Right lobe of liver (tissue), 6 donors: ENCODE measurements at places on chromosomes 11 and 22. TPM values are rescaled to one million over a fixed set of nuclear protein-coding genes. Genes with fewer than 3 reads are reported as not detected.

- H3K36me3 ChIP-seq, result no peaks in the 10 kb centered on the region
- no peak within 1 kb of the TSS for H3K27ac ChIP-seq
- no peak within 1 kb of the TSS for H3K4me3 ChIP-seq
- DNase-seq, result no peak
- no peaks in the 10 kb centered on the region for H3K4me1 ChIP-seq
These were observed at the start of gene NPAS4 for GRCh38 chr11:66420671-66421476. Gene NPAS4, plus strand, starts transcription at chr11:66421035. Its CDS starts 145 bp downstream, at chr11:66421180.

Gene PGA5
- 1.00 TPM for total RNA-seq

DNA sequence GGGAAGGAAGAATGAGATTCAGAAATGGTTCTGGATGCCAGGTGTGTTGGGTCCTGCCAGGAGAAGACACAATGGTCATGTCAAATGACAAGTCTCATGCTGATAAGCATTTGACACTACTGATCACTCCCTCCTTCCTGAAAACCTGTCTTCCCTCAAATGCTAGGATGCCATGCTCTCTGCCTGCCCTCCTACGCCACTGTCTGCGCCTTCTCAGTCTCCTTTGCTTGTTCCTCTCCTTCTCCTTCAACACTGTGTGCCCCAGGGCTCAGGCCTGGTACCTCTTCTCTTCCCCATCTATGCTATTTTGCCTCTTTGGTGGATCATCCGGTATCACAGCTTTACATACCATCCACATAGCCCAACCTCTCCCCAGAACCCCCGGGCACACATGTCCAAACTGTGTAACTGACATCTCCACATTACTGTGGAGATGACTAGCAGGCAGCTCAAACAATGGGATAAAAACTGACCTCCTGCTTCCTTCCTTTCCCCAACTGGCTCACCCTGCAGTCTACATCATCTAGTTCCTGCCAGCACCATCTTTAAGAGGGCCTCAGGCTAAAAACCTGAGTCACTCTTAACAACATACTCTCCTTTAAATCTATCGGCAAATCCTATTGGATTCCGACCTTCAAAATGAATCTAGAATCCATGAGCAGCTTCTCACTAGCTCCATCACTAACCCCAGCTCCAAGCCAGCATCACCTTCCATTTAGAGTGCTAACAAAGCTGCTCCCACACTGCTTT lies 8.2 kb downstream of the AP1B1 start:
- DNase-seq, result no peak
- no peak overlapping the region for H3K4me3 ChIP-seq
- H3K27ac ChIP-seq, result no peak overlapping the region
- no peaks in the 10 kb centered on the region for H3K4me1 ChIP-seq
- H3K36me3 ChIP-seq, result no peaks in the 10 kb centered on the region

- H3K27me3 ChIP-seq, result no peaks in the 10 kb centered on the region
- H3K4me1 ChIP-seq, result no peaks in the 10 kb centered on the region
- H3K4me3 ChIP-seq, result no peak overlapping the region
- H3K27ac ChIP-seq, result no peak overlapping the region
- DNase-seq, result peak; percentile 62
- H3K36me3 ChIP-seq, result no peaks in the 10 kb centered on the region
These were observed 167.0 kb downstream of the BUD13 start for GRCh38 chr11:116605543-116606459.

Gene SLC22A6
- not detected for total RNA-seq

DNA sequence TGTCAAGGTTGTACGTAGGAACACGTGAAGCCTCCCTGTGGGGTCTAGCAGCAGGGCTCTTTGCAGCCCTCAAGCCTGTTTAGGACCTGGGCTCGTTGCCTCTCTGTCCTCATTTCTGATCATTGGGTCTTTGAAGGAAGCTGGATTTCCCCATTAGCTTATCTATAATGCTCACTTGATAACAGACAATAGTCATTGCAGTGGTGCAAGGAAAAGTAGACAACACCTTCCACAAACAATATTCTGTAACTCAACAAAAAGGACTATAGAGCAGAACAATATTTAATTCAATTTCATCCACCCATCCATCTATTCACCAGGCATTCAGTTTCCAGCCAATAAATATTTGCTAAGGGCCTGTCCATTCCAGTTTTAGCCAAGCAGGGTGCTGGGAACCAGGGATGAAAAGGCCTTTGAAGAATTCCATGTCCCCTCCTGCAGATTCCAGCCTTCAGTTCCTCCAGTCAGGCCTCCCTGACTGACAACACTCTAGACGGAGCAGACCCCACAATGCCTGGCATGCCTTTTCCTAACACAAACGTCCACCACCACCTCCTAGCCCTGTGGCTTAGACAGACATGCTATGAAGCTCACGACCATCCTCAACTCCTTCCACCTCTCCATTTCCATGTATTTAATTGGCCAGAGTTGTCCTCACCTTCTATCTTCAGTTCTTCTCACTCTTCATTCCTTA lies 12.7 kb upstream of the POLD3 start:
- no peak for DNase-seq
- no peaks in the 10 kb centered on the region for H3K36me3 ChIP-seq
- no peak overlapping the region for H3K4me3 ChIP-seq
- H3K4me1 ChIP-seq, result no peaks in the 10 kb centered on the region

GRCh38 chr11:22674470-22675439 lies 8.3 kb downstream of the GAS2 start:
- H3K4me3 ChIP-seq, result peak overlapping the region; percentile 19
- no peaks in the 10 kb centered on the region for H3K27me3 ChIP-seq
- DNase-seq, result peak; percentile 82
- H3K4me1 ChIP-seq, result peaks cover 18% of the 10 kb centered on the region
- H3K27ac ChIP-seq, result peak overlapping the region; percentile 94

Gene FAM227A
- total RNA-seq, result 0.20 TPM

DNA sequence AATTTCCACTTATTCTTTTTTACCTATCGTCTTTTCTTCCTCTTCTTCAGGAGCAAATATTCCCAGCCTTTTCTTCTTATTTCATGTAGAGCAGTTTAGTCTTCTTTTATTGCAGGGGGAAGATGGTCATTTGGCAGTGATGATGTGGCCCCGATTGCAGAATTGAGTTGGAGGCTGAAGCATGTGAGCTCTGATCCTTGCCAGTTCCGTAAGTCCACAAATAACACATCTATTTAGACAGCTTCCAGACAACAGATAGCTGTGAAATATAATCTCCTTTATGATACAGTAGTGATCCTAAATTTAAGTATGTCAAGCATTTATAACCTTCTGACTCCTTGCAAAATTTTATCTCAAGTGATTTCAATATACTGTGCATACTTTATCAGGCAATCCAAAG lies 27.5 kb downstream of the REXO2 start:
- no peaks in the 10 kb centered on the region for H3K4me1 ChIP-seq
- H3K4me3 ChIP-seq, result no peak overlapping the region
- H3K27me3 ChIP-seq, result no peaks in the 10 kb centered on the region
- H3K27ac ChIP-seq, result no peak overlapping the region
- H3K36me3 ChIP-seq, result no peaks in the 10 kb centered on the region

DNA sequence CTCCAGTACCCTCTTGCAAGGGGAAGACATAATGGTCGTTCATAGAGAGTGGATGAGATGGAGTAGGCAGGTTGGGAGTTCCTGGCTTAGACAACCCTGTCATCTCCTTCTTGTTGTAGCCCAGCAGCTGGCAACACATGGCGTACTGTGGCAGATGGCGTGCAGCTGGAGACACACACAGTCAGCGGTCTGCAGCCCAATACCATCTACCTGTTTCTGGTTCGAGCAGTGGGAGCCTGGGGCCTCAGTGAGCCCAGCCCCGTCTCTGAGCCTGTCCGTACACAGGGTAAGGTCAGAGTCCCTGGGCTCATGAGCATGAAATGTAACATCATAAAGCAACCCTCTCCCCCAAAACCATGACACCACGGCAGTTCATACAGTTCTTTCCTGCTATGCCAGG lies 8.7 kb downstream of the ROBO3 start:
- peaks cover 7% of the 10 kb centered on the region for H3K4me1 ChIP-seq
- H3K27me3 ChIP-seq, result no peaks in the 10 kb centered on the region
- H3K36me3 ChIP-seq, result no peaks in the 10 kb centered on the region
- H3K4me3 ChIP-seq, result no peak overlapping the region
- H3K27ac ChIP-seq, result no peak overlapping the region
- DNase-seq, result no peak

Gene CRYBB2
- total RNA-seq, result not detected

Gene GPHA2
- not detected for total RNA-seq

DNA sequence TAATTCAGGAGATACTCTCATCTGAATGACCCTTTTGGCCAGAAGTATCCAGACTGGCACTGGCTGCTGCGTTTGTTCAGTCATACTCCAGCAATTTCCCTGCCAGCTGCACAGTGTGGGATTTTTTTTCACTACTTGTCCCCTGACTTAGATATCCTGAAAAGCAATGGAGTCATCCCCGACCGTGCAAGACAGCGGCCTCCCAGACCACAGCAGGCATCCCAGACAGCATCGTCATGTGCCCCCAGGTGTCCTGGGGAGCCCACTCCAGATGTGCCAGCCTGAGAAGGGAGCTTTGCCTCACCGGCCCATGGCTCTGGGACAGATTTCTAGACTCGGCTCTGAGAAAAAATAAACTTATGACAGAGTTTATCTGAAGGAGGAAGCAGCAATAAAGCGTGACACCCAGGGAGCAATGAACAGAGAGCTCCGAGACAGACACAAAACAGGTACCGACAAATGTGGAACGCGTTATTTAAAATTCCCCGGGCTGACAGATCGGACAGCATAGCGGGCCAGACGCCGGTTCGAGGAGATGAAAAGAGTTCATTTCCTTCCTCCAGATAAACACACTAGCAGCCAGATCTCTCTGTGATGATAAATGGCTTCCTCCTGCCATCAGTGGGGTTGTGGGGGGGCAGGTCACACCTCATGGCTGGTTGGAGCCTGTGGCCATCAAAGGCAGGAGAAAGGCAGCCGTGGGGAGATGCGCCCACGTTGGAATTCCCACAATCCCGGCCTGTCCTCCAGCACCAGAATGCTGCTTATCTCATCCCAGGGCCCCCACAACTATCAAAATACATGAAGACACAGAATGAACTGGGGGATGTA lies 106.4 kb upstream of the FGF3 start:
- DNase-seq, result peak; percentile 45
- no peaks in the 10 kb centered on the region for H3K27me3 ChIP-seq
- H3K27ac ChIP-seq, result no peak overlapping the region
- H3K36me3 ChIP-seq, result no peaks in the 10 kb centered on the region

- H3K27ac ChIP-seq, result no peak overlapping the region
- no peak overlapping the region for H3K4me3 ChIP-seq
- no peaks in the 10 kb centered on the region for H3K36me3 ChIP-seq
- no peaks in the 10 kb centered on the region for H3K27me3 ChIP-seq
- H3K4me1 ChIP-seq, result no peaks in the 10 kb centered on the region
These were observed 227.2 kb upstream of the E2F8 start for GRCh38 chr11:19467904-19468303.

Gene MRGPRX3
- not detected for total RNA-seq

DNA sequence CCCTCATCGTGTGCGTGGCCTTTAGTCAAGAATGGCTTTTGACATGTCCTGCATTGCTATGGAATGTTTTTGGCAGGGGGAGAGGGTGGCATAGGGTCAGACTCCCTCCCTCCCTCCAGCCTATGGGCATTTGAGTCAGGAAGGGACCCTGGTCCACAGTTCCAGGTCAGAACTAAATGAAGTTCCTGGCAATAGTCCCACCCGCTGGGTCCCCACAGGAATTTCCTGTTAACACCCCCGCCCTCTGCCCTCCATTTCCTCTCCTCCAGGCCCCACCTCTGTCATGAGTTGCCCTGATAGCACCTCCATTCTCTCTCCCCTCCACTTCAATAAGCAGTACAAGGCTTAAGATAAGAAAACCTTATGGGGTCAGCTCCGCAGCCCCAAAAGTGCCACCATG lies 40.8 kb upstream of the LMO2 start:
- H3K4me1 ChIP-seq, result no peaks in the 10 kb centered on the region
- no peak overlapping the region for H3K27ac ChIP-seq
- H3K4me3 ChIP-seq, result no peak overlapping the region
- no peaks in the 10 kb centered on the region for H3K27me3 ChIP-seq

- DNase-seq, result no peak
- H3K27ac ChIP-seq, result no peak overlapping the region
These were observed 7.6 kb downstream of the MMP20 start for GRCh38 chr11:102617466-102618008.

Gene PLCB3
- total RNA-seq, result 7.9 TPM

Gene STARD10
- 525 TPM for total RNA-seq

DNA sequence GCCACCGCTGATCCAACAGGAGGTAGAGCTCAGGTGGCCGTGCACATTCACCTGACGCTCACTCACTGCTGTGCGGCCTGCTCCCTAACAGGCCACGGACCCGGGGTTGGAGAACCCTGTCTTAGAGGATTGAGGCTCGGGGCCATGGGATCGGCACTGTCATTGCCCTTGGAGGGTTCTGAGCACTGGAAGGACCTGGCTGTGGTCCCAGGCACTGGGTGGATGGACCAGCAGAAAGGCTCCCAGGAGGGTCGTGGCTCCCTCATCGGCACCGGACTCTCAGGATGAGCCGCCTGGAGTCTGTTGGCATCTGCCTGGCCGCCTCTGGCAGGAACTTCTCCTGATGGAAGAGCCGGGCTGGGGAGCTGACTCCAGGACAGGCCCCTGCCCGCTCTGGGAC lies 6.5 kb downstream of the KCNQ1 start:
- H3K4me3 ChIP-seq, result no peak overlapping the region
- H3K27ac ChIP-seq, result no peak overlapping the region
- no peaks in the 10 kb centered on the region for H3K36me3 ChIP-seq
- H3K27me3 ChIP-seq, result no peaks in the 10 kb centered on the region

DNA sequence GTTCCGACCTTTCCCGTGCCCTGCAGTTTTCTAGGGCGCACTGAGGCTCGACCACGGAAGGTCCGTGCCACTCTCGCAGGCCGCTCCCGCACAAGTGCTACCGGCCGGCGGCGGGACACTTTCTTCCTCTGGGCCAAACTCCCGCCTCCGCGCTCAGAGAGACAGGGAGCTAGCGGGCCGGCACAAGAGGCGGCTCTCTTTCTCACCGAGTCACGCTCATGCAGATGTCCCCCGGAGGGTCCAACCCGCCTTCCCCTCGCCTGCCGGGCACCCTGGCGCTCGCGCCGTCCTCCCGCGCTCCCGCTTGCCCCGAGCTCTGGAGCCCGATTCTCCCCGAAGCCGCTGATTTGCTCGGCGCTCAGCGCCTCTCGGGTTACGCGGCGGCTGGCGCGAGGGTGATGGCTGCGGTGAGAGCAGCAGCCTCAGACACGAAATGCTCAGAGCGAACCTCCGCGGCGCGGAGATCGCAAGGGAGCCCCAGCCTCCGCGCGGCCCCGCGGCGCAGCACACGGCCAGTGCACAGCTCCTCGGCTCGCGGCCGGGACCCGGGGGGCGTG lies 1.0 kb downstream of the LMO1 start:
- no peaks in the 10 kb centered on the region for H3K36me3 ChIP-seq
- H3K27ac ChIP-seq, result no peak overlapping the region
- H3K4me3 ChIP-seq, result peak overlapping the region; percentile 29
- no peaks in the 10 kb centered on the region for H3K4me1 ChIP-seq

GRCh38 chr11:80214413-80214812 lies 773.6 kb upstream of the TENM4 start:
- no peaks in the 10 kb centered on the region for H3K36me3 ChIP-seq
- no peaks in the 10 kb centered on the region for H3K27me3 ChIP-seq
- no peak overlapping the region for H3K27ac ChIP-seq
- no peaks in the 10 kb centered on the region for H3K4me1 ChIP-seq

- no peaks in the 10 kb centered on the region for H3K36me3 ChIP-seq
- no peak overlapping the region for H3K4me3 ChIP-seq
- H3K4me1 ChIP-seq, result no peaks in the 10 kb centered on the region
- H3K27ac ChIP-seq, result no peak overlapping the region
- no peaks in the 10 kb centered on the region for H3K27me3 ChIP-seq
These were observed 59.2 kb upstream of the CRTAM start for GRCh38 chr11:122779047-122779629.
